HCT116 (cell line): ENCODE measurements at places on chromosomes 3 and 15. TPM values are rescaled to one million over a fixed set of nuclear protein-coding genes. Genes with fewer than 3 reads are reported as not detected.
A peak's percentile ranks its signal among the peaks of the same experiment; 100 is the strongest.

AGBL1 gene
- total RNA-seq: not detected

DNA sequence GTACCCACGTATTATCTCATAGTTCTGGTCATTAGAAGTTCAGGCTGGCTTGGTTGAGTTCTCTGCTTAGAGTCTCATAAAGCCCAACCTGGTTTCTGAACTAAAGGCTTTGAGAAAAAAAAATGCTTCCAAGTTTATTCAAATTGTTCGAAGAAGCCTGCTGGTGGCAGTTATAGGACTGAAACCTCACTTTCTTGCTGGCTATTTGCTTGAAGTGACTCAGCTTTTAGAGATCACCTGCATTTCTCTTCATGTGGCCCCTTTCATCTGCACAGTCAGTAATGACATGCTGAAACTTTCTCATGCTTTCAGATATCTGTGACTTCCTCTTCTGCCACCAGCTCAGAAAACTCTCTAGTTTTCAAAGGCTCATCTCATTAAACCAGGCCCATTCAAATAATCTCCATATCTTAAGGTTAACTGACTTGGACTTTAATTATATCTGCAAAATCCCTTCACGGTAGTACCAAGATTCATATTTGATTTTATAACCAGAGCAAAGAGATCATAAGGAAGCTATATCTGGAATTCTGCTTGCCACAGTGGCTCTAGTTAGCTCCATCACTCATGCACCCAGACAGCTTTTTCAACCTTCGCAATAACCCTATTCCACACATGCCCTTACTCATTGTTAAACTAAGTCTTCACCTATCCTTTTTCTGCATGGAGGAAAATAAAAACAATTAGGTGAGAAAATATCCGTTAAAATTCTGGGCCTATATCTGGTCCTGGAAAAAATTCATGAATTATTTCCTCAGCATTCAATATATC is 433.8 kb upstream of the CBLB start:
- no peak for DNase-seq

ONECUT1 gene
- total RNA-seq: 1.3 TPM

ISLR2 gene
- total RNA-seq: 0.05 TPM

DNA sequence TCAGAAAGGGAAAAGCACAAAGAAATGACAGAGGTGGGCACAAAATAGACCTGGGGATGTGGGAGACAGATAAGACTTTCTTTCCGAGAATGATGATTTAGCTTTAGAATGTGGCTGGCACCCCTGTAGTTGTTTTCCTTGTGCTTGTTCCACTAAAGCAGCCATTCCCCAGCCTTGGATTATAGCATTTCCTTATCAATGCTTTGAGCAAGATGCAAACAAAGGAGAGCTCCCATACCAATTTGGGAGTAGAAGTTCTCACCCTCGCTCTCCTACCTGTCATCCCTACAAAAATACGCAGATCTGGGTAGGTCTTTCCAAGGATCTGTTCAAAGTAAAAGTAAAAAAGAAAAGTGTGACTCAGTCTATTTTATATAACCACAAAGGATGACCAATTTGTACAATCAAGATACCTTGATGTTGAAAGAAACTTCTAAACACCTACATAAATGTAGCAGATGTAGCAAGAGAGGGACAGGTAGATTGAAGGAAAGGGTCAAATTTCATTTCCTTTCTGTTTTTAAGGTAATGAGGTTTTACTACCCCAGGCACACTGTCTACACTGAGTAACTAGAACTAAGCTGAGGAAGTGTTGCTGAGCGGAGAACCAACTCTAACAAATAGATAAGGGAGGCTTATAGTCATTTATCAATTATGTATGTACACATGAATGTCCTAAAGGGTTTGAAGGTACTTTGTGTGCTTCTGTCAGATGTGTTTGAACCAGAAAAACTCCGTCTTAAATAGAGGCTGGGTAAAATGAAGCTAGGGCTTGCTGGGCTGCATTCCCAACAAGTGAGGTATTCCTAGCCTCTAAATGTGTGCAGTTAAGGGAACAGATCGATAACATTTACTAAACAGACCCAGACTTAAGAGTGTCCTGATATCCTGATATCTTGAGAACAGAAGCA is 91.1 kb upstream of the LRRN1 start:
- DNase-seq: no peak

FOXB1 gene
- not detected for total RNA-seq

DNA sequence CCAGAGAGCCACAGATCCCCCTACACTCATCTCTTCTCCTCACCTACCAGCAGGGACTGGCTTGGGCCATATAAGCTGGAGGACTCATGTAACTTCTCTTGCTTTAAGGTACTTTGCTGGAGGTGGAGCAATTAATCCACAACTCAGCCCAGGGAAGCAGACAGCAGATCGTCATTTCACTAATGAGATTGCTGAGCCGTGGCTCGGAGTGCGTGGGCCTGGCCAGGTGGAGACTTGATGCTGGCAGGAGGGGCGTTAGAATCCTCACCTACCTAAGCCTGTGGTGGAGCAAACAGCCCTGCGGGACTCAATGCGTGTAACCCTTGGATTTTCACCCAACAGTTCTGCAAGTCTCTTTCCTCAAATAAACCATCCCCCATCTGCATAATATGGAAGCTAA is 253.2 kb downstream of the RORA start:
- no peak for DNase-seq

GRCh38 chr3:178802993-178803693 is 266.9 kb downstream of the KCNMB2 start:
- no peak for DNase-seq

DNA sequence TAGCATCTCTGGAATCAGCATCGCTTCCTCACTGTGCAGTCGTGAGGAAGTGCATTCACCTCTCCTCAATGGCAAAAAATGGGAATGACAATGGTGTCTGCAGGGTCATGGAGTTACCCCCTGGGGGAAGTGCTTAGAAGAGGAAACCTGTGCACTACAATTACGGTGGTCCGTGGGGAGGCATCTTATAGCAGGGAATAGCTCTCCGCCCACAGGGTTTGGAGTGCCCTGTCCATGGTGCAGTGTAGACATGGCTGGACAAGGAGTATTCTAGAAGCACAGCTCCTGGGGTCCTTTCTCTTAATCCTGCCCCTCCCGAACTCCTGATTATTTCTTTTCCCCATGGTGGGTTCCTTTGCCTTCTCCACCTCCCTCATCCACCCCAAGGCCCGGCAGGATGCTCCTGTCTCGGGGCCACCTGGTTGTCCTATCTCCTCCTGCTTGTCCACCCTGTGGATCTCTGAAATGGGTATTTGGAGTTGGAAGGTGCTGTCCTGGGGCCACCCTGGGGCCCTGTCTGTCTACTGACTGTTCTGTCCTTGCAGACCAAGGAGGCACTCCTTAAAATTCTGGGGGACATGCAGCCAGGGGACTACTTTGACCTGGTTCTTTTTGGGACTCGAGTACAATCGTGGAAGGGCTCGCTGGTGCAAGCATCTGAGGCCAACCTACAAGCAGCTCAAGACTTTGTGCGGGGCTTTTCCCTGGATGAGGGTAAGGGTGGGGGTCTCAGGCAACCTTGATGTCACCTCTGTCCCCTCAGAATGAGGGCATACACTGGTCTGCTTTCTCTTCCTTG is 5.2 kb downstream of the ITIH1 start:
- DNase-seq: no peak

GRCh38 chr3:69122403-69122802 is at the start of gene LMOD3:
LMOD3 (minus strand) TSS chr3:69122595; CDS start chr3:69122386, 209 bp downstream.
- DNase-seq: no peak

- DNase-seq: no peak
Measured at GRCh38 chr15:97933589-97933988, 26.9 kb upstream of the ARRDC4 start.

GRCh38 chr3:133388696-133389395 is 11.0 kb upstream of the BFSP2 start:
- DNase-seq: no peak

- DNase-seq: no peak
Measured at GRCh38 chr3:186966406-186966805, 36.1 kb downstream of the ST6GAL1 start.

DNA sequence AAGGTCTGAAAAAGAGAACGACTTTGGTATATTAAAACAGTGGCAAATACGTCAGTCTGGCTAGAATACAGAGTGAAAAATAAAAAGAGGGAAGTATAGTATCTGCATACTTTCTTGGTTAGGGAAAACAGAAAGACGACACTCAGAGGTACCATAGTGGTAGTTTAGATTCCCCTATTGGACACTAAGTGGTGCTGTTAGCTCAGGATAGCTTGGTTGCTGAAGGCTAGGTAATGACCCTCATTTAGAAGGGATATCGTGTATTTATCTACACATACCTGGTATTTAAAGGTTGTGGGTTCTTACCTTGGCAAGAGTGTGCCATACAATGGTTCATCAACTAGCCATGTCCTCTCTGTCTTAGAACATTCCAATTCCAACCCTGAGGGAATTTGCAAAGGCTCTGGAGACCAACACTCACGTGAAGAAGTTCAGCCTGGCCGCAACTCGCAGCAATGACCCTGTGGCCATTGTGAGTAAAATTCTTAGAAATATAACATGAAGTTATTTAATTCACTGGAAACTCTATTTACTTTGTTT is 31.0 kb downstream of the TMOD2 start:
- DNase-seq: peak; percentile 38

GRCh38 chr15:29382862-29383261 is 113.2 kb upstream of the NSMCE3 start:
- no peak for DNase-seq

- DNase-seq: no peak
Measured at GRCh38 chr3:58965865-58966264, 84.0 kb downstream of the CFAP20DC start.

GRCh38 chr3:2579206-2579605 is 480.5 kb downstream of the CNTN4 start:
- no peak for DNase-seq

DNA sequence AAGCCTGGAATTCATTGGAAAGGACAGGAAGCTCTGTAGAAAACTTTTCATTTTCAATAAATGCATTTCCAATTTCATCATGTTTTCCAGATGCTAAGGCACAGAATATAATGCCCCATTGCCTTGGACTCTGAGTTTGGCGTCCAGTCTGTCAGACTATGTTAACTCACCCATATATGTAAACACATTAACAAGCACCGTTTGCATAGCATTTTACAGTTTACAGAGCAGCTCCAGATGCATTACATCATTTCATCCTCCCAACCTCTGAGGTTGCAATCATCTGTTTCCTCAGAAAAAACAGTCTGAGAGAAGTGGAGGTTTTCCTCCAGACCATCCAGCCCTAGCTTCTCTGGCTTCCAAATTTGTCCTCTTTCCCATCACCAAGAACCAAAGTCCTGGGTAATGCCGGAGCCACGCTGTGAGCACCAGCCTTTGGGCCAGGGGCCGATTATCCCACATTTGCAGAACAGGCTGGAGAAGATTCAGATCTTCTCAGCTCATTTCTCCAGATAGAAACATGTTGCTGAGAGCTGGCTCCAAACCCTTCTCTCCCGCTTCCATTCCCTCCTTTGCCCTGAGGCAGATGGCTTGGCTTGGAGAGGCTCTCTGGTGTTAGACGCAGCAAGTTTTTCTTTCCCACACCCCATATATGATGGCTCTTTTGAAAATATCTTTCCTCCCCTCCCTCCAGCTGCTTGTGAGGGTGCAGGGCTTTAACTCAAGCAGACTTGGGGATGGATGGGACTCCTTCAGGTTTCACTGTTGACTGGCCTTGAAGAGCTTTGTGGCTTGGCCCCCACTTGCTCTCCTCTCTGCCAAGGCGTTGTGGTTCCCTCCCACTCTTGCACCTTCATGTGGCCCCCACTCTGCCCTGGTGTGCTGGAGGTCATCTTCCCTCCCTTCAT is 26.0 kb downstream of the CYP19A1 start:
- DNase-seq: no peak

MYLK gene
- 3.8 TPM for total RNA-seq

DNA sequence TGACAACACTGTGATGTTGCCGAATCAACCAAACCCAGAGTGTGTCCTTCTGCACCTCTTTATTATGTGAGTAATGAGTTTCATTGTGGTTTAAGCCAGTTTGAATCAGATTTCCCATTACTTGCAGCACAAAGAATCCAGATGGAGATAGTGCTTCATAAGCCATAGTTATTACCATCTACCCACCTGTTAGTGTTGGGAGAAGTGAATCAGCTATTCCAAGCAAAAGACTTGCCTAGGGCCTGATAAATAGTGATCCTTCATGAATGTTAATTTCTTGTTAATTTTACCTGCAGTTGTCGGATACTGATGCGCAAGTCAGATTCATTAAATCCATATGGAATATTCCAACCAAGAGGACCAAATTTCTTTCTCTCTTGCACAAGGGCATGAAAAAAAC is 21.7 kb upstream of the ASB14 start:
- DNase-seq: no peak

DNA sequence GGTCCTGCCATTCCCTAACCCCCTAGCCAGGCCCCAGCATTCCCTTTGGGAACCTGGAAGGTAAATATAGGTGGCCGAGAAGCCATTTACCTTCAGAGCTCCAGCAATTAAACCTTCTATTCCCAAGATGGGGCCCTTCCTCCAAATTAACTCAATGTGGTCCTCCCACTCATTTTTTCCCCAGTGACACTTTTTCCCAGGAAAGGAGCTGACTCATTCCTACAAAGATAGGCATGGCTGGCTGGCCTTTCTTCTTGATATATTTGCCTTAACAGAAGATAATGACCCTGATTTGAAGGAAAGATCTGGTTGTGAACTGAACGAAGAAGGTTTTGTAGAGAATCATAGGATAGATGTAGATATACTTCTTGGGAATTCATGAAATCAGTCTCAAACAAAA is 279.0 kb upstream of the VEPH1 start:
- DNase-seq: no peak

DNA sequence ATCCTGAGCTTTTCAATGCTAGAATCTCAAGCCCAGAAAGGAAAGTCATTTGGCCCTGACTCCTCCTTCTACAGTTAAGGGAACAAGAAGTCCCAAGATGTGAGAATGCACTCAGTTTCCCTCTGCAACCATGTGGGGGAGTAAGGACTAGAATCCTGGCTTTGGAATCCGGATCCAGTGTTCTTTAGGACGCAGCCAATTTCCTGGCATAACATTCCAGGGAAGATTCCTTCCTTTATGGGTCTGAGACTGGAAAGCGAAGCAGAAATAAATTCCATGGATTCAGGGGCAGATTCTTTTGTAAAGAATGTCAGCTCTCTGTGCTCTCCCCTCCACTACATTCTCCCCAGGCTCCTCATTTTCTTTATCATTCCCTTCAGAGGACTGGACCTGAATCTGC is 151.8 kb upstream of the SOX14 start:
- DNase-seq: no peak
